ENCODE measurements at places on chromosomes 1 and 21. TPM values are rescaled to one million over a fixed set of nuclear protein-coding genes. Genes with fewer than 3 reads are reported as not detected.

DNA sequence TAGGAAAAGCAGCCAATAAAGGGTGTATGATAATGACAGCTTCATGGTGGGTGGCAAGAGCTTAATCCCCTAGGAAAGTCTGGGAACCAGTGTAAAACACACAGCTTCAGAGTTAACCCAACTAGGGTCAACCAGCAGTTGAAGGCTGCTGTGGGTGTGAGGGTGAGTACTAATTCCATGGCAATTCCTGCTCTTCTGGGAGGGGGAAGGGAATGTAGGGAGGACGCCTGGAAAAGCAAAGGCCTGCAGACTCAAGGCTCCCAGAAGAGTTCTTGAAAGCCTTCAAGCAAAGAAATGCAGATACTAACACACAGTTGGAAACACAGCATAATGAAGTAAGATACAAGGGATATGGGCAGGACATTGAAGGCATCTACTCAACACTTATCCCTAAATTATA, 28.1 kb downstream of the TTLL7 start:
- no peak for DNase-seq

DNA sequence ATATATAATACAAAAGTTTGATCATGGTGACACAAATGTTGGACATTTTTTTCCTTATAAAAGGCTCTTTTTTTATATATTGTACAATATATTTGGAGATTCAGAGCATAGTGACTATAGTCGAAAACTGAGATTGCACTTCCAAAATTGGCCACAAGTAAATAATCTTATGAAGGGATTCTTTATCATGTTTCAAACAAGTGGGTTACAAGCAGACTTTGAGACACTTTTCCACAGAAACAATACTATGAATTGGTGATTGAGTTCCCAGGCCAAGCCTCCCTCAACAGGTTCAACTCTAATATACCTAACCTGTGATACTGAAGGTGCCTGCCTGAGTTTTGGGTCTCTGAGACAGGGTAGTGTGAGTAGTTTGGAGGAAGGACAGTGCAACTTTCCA, 13.8 kb downstream of the LEPR start:
- no peak for DNase-seq

Gene TBX19
- 0.67 TPM for polyA plus RNA-seq

Gene FCRL2
- 1.1 TPM for polyA plus RNA-seq

Gene B3GALT2
- 8.9 TPM for polyA plus RNA-seq

Gene VWA5B1
- polyA plus RNA-seq: not detected

Gene HEYL
- polyA plus RNA-seq: not detected

- DNase-seq: peak; percentile 81
Measured at GRCh38 chr1:12208764-12209494, 20.9 kb upstream of the VPS13D start.

Data from small intestine (tissue), 16 donors.